Esophagus mucosa (tissue), 1 donor: ENCODE measurements at places on chromosomes 16 and 17. TPM values are rescaled to one million over a fixed set of nuclear protein-coding genes. Genes with fewer than 3 reads are reported as not detected.

DNA sequence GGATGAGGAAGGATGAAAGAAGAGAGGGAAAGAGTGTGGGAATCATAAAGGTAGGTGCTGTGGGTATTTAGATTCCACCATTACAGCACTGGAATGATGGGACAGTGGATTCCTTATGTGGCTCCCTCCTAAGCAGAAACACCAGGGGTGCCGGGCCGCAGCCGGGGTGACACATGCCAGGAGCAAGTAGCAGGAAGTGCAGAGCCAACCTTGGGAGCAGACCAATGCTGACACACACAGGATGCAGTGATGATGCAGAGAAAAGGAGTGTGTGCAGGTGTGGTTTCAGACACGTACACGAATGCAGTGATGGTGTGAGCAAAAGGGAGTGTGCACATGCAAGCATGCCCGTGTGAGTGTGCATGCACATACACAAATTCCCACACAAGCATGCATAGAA lies 338.0 kb downstream of the SLC39A11 start:
- peak; percentile 51 for ATAC-seq

DNA sequence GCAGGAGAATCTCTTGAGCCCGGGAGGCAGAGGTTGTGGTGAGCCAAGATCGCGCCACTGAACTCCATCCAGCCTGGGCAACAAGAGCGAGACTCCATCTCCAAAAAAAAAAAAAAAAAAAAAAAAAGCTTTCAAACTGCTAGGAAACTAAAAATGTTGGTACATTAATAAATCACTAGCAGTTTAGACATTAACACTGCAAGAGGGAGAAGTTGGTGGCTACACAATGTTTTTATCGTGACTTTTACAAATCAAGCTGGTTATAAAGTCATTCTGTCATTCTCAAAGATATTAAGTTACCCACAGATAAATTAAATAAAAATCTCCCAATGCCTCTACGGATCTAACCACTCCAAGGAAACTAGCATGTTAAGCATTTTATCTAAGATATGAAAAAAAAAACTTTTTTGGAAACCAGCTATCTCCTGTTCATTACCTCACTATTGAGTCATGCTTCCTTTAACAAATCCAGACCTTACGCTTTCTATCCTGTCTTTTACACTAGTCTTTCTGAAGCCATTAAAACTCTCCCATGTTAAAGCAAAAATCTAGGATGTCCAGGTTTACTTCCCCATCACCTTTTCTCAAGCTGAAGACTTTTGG lies 85.9 kb upstream of the SMURF2 start:
- no peak for ATAC-seq

DNA sequence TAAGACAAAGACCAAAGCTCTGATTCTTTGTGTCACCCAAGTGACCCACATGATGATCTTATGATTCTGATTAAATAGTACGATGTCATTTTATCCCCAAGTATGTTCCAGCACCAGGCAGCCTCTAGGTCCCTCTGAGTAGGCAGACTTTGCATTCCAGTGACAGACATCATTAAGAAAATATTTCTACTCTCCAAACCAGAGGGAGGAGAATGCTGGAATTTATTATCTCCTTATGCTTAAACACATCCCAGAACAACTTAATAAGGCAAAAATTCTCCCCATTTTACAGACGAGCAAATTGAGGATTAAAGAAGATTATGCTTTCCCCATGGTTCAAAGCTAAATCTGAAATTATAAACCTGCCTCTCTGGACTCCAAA lies 192.8 kb upstream of the CDH11 start:
- no peak for ATAC-seq

DNA sequence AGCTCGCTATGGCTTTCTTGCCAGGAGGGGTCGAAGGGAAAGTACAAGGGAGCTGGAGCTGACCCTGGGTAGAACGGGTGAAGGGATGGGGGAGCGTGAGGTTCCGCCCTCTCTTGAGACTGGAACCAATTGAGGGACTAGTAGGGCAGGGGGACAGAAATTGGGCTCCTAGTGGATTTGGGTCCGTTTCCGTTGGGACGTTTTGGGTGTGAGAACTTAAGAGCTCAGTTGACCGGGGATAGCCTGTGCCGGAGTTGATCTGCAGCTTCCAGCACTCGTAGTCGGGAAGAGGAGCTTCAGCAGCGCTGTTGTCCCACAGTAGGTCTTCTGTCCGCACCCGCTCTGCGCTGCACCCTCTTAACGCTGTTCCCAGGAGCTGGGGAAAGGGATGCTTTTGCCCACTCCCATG lies 481 bp downstream of the CNTROB start:
- ATAC-seq, result peak; percentile 4

- ATAC-seq, result no peak
Measured at GRCh38 chr17:49570540-49571242, 5.0 kb upstream of the NXPH3 start.

GRCh38 chr16:7086822-7087616 lies 245.6 kb upstream of the RBFOX1 start:
- ATAC-seq, result peak; percentile 59

DNA sequence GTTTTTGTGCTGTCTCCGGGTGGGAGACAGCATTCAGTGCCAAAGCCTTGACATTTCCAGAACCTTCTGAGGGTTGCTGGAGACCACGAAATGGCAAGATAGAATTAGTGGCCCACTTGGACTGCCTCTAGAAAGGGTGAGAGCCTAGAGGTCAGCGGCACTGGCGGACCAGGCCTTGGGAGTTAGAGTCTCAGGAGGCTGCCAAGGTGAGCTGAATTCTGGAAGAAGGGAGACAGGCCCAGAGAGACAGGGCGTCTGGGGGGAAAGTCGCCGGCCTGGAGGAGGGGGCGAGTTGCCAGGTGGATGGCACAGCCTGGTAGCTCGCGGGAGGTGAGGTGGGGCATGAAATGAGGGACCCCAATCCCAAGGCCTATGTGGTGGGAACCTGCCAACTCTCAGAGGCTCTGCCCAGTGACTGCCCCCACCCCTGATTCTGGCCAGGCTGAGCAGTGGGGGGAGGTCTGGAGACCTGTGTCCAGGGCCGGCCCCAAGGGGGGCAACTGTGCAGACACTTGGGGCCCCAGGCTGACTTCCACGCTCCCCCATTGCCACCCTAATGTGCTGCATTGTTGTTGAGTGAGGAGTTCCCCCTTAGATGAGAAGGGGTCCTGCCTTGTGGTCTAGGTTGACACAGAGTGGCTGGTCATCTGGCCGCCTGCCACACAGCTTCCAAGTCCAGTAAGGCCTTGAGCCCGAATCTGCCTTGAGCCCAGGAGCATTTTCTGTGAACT lies 211.1 kb upstream of the CIBAR2 start:
- no peak for ATAC-seq

- peak; percentile 76 for ATAC-seq
Measured at GRCh38 chr16:1379304-1380076, 27.8 kb downstream of the GNPTG start.

DNA sequence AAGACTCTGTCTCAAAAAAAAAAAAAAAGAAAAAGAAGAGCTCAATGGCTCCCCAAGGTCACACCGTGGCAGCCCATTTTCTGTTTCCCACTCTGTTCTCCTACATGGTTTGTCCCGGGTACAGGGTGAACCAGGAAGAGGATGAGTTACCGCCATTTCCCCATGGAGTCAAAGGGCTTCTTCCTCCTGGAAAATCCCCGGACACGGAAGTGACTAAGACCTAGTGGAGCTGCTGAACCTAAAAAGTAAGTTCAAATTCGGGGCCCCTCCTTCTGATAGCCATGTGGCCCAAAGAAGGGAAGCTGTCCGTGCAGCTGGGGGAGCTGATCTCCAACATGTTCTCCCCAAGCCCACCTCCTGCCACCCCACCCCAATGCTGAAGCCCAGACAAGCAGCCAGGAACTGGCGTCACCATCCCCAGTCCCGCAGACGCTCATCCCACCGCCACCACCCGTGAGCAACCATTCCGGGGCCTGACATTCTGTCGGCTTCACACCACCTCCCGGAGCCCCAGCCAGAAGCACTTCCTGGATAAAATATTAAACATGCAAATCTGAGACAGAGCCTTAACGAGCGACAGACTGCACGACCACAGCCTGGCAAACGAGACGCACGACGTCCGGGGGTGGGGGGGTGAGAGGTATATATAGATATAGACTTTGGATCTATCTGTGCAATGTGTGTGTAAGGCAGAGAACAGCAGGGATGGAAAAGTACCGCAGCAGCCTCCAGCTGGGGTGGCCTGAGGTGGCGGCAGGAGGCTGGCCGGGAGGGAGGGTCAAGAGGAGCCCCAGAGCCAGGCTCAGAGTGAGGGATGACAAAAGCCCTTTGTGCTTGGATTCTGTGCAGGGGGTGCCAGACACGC lies 17.6 kb downstream of the EPOP start:
- ATAC-seq, result no peak

DNA sequence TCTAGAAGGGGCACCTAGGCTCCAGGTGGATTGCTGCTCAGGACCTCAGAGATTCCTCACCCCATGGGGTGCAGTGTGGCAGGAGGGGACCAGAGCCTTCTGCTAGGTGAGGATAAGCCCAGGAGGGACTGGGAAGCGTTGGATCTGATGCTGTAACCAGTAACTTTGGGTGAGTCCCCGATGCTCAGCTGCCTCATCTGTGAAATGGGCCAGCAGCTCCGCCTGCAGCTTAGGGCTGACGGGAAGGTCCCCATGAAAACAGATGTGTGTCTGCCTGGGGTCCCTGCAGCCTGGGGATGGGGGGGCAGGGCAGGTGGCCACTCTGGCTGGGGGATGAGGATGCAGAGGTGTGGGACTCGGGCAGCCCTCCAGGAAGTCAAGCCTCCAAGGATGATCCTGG lies 2.7 kb upstream of the CASKIN1 start:
- ATAC-seq, result no peak

GRCh38 chr17:45240905-45241327 lies 19.2 kb downstream of the FMNL1 start:
- ATAC-seq, result peak; percentile 13

DNA sequence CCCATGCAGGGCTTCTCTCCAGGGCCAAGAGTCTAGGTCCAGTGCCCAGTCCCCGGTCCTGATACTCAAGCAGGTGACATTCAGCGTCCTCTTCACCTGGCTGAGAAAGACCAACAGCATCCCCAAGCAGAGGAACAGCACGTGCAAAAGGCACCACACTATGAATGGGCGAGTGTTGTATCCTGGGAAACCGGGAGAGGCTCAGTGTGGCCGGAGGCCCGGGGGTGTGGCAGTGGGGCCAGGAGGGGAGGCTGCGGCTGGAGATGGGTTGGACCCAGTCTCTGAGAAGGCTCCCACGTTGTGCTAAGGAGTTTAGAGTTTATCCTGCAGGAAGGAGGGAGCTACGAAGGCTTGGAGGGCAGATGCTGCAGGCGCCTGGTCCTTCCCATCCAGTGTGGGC lies 13.5 kb downstream of the ABR start:
- no peak for ATAC-seq

DNA sequence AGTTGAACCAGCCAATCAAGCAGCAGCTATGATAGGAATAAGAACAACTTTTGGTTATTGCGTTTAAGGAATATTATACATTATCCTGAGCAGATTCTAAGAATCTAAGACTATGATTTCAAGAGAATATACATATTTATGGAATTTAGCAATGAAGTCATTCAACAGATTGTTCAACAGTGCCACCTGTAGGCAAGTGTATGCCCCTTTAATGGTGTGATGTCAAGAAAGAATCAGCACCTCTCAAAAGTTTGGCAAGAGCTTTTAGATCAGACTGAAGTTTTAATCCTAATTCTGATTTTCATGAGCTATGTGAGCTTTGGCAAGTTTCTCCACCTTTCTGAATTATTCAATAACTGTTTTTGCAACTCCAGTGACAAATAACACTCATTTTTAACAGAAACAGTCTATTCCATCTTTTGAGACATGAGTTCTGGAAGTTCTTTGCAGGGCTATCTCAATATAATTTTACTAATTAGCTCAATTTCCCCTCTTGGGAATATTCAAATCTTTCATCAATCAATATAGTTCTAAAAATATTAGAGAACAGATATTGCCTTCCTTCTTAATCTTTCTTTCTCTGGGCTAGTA lies 474.3 kb upstream of the TOM1L1 start:
- ATAC-seq, result peak; percentile 51

DNA sequence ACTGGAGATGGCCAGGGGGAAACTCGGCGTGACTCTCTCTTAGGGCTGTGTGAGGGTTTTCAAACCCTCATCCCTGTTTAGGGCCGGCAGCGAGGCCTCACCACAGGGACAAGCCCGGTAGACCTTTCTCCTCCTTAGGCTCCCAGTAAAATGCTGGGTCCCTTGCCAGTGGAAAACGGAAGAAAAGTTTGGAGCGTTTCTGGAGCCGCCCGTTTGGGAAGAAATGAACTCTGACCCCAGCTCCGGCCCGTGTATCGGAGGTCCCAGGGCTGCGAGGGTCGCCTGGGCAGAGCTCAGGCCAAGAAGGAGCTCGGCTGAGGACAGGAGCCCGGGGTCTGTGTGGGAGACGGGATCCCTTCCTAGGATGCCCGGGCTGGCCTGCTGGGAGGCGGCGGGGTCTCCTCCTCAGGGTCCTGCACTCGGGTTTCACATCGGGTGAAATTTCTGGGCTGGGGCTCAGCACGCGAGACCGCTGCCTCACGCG lies 23.2 kb downstream of the ZNF213 start:
- peak; percentile 9 for ATAC-seq

GRCh38 chr16:159136-159849 lies 6.5 kb upstream of the HBM start:
- ATAC-seq, result no peak

DNA sequence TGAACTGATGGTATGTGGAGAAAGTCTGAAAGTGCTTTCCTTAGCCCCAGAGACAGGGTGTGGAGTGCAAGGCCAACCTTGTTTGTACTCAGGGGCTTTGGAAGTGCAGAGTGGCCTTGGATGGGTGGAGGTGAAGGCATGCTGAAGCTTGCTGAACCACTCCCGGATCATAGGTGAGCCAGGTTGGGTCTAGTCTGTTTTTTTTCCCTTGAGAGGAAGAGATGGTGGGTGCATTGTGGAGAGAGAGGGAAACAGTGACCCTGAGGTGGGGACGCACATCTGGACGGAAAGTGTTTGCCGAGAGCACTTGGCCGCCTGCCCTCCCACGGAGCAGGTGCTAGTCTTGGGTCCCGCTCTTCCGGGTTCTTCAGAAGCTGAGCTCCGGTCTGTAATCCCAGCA lies 12.5 kb downstream of the ABAT start:
- ATAC-seq, result peak; percentile 78

DNA sequence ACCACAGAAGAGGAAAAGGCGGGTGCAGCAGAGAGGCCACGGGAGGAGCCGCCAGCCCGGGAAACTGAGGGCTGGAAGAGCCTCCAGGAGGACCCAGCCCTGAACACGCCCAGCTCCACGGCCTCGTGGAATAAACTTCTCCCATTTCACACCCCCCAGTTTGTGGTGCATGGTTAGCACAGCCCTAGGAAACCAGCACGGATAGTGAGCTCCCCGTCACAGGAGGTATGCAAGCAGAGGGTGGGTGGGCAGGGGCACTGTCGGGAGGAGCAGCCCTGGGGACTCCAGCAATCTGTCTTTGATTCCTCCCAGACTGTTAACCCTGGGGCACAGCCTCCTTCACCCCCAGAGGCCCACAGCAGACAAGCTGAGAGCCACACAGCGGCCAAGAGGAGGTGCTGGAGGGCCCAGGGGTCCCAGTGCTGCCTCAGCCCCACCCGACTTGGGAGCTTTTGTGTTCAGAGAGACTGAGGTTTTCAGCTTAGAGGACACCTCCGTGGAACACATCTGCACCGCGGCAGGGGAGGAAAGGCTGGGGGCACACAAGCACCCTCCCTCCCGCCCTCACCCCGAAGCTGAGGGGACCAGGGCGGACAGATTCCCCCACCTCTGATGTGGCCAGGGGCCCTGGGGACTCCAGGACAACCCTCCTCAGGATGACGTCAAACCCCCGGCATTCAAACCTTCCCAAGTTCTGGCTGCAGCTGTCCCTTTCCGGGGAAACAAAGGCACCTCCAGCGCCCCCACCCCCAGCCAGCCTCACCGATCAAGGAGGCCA lies 1.7 kb upstream of the IL17C start:
- ATAC-seq, result no peak

MYADML2 gene
- not detected for total RNA-seq

TXNL4B gene
- 10.0 TPM for total RNA-seq

EFNB3 gene
- total RNA-seq, result 1.6 TPM

ZNF276 gene
- total RNA-seq, result 22.0 TPM

KRT39 gene
- total RNA-seq, result not detected

SLFN12L gene
- total RNA-seq, result 0.40 TPM
